ENCODE measurements at places on chromosomes 11 and 22. TPM values are rescaled to one million over a fixed set of nuclear protein-coding genes. Genes with fewer than 3 reads are reported as not detected.

SMTNL1 gene
- total RNA-seq = not detected

TBX1 gene
- total RNA-seq = 5.0 TPM

TENM4 gene
- total RNA-seq = 0.17 TPM

PES1 gene
- 108 TPM for total RNA-seq

ESAM gene
- 13.1 TPM for total RNA-seq

MAPK11 gene
- 7.0 TPM for total RNA-seq

USP47 gene
- 24.1 TPM for total RNA-seq

BTG4 gene
- total RNA-seq = not detected

NXPE4 gene
- not detected for total RNA-seq

FAR1 gene
- 42.3 TPM for total RNA-seq

DEUP1 gene
- total RNA-seq = not detected

OR56A1 gene
- not detected for total RNA-seq

LRRC32 gene
- total RNA-seq = 0.17 TPM

PKP3 gene
- 41.0 TPM for total RNA-seq

GPR83 gene
- total RNA-seq = 0.07 TPM

PRSS23 gene
- total RNA-seq = 410 TPM

MRPL16 gene
- 64.2 TPM for total RNA-seq

YPEL4 gene
- 0.13 TPM for total RNA-seq

NUDT8 gene
- total RNA-seq = 14.1 TPM

RFPL2 gene
- 0.16 TPM for total RNA-seq

ABCC8 gene
- 9.5 TPM for total RNA-seq

GP1BB gene
- 1.5 TPM for total RNA-seq

RAG2 gene
- total RNA-seq = not detected

DGAT2 gene
- total RNA-seq = 1.2 TPM

C11orf97 gene
- not detected for total RNA-seq

MPPED2 gene
- total RNA-seq = not detected

UBQLNL gene
- total RNA-seq = not detected

OR51B6 gene
- not detected for total RNA-seq

Data from A549 treated with Mapracorat at 1 μM for 4 hours (cell line).